Activated CD4-positive, alpha-beta T cell treated with anti-CD3 and anti-CD28 coated beads, Interleukin-2, amount 50 U/mL, for 4 hours (primary cell): ENCODE measurements at places on chromosomes 1 and 21.

DNA sequence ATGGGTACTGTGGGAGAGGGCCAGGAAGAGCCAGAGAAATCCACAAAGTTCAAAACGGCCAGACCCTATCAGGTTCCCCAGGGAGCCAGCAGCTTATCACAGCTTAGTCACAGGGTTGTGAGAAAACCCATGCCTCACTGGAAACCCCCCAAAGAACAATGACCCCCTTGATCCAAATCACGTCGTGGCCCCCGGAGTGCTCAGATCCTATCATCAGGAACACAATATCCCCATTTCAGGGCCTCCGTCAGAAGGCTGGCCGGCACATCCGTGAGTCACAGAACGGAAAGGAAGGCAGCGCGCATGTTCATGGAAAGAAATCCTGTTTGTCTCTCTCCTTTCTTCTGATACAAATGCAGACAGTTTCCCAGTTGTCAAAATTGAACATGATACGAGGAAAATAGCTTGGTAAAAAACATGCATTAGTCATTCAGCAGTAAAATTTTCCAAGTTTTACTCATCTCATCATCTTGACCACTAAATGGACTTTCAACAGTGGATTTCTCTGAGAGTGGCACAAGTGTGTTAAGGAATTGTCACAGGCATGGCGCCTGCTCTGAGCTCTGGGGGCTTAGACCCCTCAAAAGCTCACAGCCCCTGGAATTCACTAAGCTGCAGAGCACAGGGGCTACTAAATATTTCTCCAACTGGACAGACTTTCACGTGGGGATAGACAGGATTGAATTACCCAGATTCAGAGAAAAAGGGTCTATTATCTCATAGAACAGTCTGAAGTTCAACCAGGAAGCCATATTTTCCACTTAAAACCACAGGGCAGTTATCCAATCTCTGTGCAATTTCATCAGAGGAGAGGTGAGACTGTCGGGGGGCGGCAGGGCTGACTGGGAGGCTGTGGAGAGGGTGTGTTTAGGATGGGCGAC, 124.8 kb downstream of the RIPK4 start:
- DNase-seq: no peak

- DNase-seq: no peak
Observed at GRCh38 chr1:85585799-85586198, 5.2 kb downstream of the CCN1 start.

- DNase-seq: no peak
Observed at GRCh38 chr1:230186003-230186863, 119.2 kb downstream of the GALNT2 start.

DNA sequence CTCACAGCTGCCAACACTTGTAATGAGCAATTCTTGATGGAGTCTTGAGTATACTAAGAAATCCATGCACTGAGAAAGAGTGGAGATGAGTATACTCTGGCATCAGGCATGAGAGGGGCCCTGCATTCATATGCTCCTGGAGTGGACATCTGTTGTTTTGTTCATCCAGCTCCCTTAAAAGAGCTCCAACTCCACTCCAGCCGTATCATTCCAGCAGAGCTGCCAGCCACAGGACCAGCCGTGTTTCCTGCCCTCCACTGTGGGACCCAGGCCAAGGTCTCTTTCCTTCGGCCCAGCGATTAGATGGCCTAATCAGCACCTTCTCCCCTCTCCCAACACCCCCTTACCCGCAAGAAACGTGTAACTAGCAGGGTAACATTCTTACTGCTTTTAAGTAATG, 144.5 kb downstream of the OMA1 start:
- DNase-seq: no peak

DNA sequence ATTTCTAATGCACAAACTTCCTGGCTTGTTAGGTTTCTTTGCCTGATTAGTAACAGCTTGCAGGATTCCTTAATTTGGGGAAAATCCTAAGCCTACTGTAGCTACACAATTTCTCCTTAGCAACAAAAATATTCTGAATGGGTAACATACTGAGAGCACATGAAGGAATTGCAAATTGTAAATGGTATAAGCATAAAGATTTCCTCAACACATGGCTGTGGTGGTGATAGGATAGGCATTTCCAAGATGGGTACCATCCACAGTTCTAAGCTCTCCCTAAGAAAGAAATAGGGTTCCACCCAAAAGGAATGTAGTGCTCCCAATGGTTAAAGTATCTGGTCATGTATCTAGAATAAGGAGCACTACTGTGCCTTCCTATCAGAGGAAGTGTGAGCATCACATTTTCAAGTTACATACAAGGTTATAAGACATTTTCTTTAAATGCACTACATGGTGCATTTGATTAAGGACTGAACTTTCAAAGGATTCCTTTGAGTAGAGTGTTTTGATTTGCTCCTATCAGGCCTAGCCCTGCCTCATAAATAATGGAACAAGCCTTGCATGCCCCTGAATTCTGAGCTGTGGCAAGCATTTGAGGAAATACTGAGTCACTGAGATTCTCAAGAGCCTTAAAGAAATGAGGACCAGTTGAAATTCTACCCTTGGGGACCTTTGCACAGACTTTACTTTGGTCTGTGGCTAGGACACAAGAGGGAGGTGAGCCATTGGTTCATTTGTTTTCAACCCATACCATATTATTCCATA, 286.4 kb downstream of the PTBP2 start:
- DNase-seq: no peak

- DNase-seq: no peak
Observed at GRCh38 chr1:25117233-25117823, 115.0 kb downstream of the SYF2 start.

- no peak for DNase-seq
Observed at GRCh38 chr1:81596341-81596740, 204.4 kb upstream of the ADGRL2 start.

GRCh38 chr1:240611228-240611618, 732 bp downstream of the GREM2 start:
- no peak for DNase-seq

DNA sequence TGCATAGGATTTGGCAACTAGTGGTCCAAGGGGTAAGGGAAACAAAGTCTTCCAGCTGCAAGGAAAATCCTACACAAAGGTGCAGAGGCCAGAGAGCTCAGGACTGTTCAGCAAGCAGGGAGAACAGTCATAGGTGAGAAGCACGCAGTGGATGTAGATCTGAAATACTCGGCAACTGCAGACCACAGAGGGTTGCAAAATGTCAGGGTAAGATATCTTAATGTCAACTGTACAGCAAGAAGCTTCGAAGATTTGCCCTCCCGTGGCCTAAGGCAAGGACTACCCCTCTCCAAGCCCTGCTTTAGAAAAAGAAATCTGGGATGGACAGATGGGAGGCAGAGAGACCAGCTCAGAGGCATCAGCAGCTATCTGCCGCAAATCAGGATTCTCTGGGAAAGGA, 153.4 kb upstream of the IRF2BP2 start:
- no peak for DNase-seq

GRCh38 chr1:168476588-168477385, 67.0 kb downstream of the XCL2 start:
- DNase-seq: no peak

- no peak for DNase-seq
Observed at GRCh38 chr1:78691995-78692747, 42.5 kb downstream of the IFI44 start.

DNA sequence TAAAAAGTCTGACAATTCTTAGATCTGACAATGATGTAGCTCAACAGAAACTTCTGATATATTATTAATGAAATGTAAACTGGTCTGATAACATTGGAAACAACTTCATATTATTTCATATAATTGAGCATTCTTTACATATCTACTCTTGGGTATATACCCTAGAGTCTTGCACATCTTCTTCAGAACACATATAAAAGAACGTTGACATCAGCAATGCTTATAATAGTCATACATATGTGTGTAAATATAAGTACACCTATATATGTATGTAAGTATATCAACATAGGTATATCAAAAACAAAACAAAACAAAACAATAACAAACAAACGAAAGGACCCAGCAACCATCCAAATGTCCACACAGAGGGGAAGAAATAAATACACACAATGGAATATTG, 38.4 kb downstream of the NRIP1 start:
- no peak for DNase-seq

GRCh38 chr1:162893612-162893908, 32.6 kb upstream of the CCDC190 start:
- DNase-seq: no peak

- no peak for DNase-seq
Observed at GRCh38 chr1:51218570-51218969, 17.5 kb upstream of the RNF11 start.

GRCh38 chr1:184393962-184394361, 7.1 kb downstream of the C1orf21 start:
- DNase-seq: no peak

GRCh38 chr1:7719468-7720094, 51.5 kb upstream of the VAMP3 start:
- DNase-seq: no peak

DNA sequence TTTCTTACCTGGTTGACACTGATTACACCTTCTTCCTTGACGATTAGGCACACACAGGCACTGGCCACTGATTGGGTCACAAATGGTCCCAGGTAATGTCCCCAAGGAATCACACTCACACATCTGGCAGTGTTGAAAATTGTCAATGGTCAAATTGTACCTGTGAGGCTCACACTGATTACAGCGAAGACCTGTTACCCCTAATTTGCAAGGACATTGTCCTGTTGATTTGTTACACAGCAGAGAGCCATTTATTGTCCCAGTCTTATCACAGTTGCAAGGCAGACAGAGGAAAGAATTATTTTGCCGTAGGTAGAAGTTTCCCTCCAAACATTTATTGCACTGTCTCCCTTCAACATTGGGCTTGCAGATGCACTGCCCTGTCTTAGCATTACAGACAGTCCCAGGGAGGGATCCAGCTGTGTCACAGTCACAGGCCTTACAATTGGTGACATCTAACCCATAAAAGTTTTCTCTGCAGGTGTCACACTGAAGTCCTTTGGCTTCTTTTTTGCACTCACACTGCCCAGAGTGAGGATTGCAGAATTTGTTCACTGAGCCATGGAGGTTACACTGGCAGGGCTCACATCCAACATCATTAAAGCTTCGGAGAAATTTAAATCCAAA, 176.6 kb downstream of the USH2A start:
- DNase-seq: no peak

DNA sequence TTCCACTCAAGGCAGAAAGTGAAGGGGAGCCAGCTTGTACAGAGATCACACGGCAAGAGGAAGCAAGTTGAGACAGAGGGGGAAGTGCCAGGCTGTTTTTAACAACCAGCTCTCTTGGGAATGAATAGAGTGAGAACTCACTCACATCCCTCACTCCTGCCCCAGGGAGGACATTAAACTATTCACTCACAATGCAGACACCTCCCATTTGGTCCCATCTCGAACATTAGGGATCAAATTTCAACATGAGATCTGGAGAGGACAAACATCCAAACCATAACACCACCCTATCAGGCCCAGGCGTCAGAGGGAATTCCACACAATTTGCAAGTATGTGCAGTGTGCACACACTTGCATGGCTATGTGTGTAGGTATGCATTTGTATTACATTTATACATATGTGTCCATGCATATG, 62.7 kb downstream of the DMAP1 start:
- no peak for DNase-seq

DNA sequence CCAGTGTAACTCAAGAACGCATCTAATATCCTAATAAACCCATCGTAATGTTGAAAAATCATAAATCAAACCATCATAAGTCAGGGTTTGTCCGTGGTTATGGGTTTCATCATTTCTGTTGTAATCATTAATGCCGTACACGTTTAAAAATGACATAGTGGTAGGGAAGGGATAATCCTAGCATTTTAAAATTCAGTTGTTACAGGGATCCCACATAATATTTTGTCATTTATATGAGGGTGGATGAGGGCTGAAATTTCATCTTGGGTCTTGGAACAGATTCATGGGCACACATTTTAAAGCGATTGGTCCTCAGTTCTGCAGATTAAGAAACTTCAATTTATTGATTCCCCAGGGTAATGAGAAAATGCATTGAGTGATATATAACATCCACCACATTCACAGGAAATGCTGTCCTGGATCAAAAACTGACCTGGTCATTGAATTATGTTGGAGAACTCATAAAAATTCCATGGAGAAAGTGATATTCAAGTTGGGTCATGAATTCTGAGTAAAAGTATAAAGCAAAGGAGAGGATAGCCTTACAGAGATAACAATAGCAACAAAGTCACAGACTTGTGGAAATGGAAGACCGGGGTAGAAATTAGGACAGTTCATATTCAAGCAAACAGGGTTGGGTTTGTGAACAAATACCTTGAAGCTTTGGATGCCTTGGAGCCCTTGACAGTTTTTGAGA, 1527.3 kb upstream of the TPTE start:
- no peak for DNase-seq

- no peak for DNase-seq
Observed at GRCh38 chr1:35557118-35557610, at the start of gene KIAA0319L. TSS of gene KIAA0319L (minus strand) at chr1:35557403. CDS start at chr1:35554491, 2,912 bp downstream.

- no peak for DNase-seq
Observed at GRCh38 chr1:170623171-170623570, 40.8 kb upstream of the PRRX1 start.

GRCh38 chr1:6116137-6116536, 64.0 kb downstream of the CHD5 start:
- DNase-seq: no peak

DNA sequence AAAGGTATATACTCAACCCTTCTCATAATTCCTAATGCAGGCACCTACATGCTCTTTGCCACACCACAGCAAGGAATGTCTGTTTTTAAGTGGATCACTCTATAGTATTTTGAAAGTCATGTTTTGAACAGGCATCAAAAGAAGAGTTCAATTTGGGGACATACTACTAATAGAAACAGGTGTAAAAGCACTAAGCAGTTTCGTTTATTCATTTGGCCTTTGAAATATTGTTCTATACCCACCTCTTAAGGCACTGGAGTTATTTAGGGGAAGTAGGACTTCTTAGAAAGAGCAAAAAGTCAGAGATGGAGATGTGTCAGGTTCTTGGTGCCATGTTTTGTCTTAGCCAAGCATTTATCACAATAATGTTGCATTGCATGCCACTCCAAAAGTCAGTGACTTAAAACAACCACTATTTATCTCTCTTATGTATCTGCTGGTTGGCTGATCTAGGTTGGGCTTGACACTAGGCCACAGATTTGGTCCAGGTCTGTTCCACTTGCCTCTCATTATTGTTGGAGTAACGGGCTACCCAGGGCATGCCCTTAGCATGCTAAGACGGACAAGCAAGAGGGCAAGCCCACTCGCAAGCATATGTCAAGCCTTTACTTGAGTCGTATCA, 107.5 kb downstream of the RGL1 start:
- no peak for DNase-seq
